Fibroblast of mammary gland (primary cell): ENCODE measurements at places on chromosomes 3 and 15.

DNA sequence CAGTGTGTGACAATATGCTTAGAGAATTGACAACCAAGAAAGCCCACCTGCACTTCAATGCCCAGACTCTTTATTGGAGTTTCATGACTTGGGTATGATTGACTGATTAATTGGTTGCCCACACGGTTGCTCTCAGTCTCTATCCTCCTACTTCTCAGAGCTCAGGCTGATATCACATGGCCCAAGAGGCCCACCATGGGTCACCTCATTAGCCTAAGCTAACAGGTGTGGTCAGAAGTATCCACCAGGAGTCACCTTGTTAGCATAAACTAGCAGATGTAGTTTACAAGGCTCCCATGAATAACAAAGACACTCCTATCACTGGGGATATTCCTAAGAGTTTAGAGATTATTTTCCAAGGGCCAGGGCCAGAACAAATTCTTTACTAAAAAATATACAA, 120.2 kb upstream of the MBNL1 start:
- no peak for DNase-seq

DNA sequence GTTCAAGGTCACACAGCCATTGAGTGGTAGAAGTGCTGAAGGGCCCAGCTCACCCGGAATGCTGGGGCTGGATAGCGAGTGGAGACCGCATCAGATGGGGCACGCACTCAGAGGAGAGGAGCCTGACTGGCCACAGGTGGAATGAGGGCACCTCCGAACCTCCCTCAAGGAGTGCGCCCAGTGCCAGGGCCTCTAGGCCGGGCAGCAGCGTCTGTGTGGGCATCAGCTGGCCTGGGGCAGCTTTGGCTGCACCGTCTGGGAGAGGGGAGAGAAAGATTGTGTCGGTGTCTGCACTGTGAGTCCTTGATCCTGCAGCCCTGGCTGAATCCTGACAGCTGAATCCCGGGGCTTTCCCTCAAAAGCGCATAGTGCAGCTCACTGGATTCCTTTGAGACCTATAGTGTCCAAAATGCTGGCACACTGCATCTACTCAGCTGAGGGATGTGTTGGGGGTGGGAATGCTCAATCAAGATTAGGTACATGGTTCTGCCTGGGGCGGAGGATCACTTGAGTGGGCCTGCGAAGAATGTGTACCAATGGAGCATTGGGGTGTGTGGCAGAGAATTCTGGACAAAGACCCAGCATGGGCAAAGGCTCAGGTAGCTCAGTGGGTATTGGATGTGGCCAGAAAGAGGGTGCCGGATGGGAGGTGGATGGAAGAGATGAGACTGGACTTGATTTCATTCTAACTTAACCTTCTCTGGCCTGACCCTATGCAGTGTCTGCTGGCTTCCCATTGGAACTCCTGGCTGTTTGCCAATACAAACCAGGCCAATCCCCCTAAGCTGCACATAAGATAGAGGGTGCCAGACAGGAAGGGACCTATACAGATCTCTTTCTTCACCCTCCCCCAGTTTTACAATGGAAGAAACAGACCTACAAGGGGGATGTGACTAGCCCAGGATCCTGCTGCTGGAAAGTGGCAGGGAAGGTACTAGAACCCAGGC, 950 bp downstream of the ANKDD1A start:
- DNase-seq = no peak

GRCh38 chr3:51735039-51735438, 28.2 kb downstream of the GRM2 start:
- no peak for DNase-seq

DNA sequence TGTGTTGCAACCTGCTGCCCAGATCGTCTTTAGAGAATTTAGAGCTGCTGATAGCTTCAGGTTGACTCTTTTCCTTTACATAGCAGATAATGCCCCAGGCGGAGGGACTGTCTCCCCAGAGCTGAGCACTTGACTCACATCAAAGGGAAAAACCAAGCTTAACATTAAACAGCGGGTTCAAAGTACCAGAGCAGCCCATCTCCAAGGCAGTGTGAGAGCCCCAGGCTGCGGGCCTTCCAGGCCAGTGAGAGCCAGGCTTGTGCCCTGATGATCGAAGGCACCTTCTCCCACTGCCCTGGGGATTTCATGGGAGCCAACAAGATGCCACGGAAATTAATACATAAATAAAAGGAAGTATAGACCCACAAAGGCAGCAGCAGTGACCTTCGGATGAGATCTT, 275.6 kb downstream of the XXYLT1 start:
- no peak for DNase-seq

- no peak for DNase-seq
Observed at GRCh38 chr3:153640689-153641665, 479.0 kb downstream of the RAP2B start.

DNA sequence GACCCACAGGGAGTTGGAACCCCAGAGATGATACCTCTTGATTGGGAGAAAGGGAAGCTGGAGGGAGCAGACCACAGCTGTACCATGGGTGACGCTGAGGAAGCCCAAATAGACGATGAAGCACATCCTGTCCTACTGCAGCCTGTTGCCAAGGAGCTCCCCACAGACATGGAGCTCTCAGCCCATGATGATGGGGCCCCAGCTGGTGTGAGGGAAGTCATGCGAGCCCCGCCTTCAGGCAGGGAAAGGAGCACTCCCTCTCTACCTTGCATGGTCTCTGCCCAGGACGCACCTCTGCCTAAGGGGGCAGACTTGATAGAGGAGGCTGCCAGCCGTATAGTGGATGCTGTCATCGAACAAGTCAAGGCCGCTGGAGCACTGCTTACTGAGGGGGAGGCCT, 201.1 kb downstream of the AKAP13 start:
- DNase-seq = peak; percentile 28

GRCh38 chr3:15428539-15428938, 1.1 kb downstream of the EAF1 start:
- DNase-seq = peak; percentile 81

DNA sequence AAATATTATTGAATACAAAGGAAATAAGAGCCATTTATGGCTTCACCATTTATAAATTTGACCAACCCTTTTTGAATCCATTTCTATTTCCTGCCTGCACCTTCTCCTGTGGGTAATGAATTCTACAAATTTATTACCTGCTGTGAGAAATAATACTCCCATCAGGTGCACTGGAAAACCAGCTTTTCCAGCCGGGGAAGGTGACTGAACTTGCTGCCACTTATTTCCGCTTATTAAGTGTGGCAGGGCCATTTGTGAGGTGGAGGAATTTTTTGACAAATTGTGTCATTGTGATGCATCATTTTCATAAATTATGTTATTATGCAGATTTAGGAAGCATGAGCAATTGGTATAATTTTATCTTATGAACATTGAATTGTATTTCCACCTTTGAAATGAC, 151.1 kb downstream of the SQOR start:
- DNase-seq = no peak

DNA sequence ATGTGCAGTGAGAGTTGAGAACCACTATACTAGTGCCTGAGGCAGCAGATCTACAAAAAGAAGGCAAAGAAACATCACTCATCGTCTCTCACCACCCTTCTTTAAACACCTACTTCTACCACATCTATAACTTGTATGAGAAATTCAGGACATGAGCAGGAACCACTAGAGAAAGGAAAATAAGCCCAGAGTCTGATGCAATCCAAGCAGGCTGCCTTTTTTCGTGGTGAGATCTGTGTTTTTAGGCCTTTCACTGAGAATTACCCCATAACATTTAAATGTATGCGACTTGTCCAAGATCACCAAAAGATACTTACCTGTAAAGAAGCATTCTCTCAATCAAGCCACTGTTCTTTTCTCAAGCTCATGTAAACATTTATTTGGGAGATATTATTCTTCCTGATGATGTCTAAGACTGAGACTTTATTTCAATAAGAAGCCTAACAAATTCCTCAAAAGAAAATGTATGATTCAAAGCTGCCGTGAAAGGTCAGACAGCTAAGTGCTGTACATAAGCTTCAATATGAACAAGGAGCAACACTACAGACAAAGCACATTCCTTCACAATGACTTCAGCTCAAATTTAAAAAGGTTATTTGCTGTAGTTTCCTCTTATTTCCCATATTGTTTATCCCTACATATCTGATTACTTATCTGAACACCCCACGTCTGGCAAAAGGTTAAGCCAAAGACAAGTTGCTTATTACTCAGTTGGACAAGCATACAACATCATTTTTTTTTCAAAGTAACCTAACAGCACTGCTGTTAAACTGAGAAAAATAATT, 16.5 kb downstream of the SPICE1 start:
- peak; percentile 28 for DNase-seq

- no peak for DNase-seq
Observed at GRCh38 chr3:59935025-59935424, 885.2 kb upstream of the CFAP20DC start.

- DNase-seq = peak; percentile 57
Observed at GRCh38 chr15:60442763-60443162, 36.2 kb downstream of the ICE2 start.

DNA sequence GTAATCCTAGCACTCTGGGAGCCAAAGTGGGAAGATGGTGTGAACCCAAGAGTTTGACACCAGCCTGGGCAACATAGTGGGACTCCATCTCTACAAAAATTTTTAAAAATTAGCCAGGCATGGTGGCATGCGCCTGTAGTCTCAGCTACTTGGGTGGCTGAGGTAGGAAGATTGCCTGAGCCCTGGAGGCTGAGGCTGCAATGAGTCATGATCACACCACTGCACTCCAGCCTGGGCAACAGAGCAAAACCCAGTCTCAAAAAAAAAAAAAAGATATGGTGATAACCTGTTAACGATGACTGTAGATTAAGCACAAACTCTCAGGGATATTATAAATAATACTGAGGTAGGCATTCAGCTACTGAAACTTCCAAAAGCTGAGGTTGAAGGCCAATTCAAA, 107.5 kb downstream of the SLC49A4 start:
- DNase-seq = peak; percentile 8

DNA sequence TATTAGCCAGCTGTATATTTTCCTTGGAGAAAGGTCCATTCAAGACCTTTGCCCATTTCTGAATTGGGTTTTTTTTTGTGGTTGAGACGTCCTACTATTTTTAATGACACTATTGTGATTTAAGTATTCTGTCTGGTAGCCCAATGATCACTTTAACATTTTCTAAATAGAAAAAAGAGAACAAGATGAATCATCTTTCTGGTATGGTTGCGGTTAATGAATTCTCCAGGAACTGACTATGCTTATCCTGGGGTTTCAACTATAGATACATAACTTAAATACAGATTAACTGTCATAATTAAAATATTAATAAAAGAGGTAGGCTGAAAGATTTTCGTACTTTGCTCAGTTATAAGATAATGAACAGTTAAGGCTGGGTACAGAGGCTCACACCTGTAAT, 51.9 kb downstream of the PBRM1 start:
- peak; percentile 24 for DNase-seq

- no peak for DNase-seq
Observed at GRCh38 chr3:157043771-157044170, 116.2 kb downstream of the CCNL1 start.

GRCh38 chr15:70447928-70448698, 315.2 kb downstream of the UACA start:
- no peak for DNase-seq

GRCh38 chr3:138829097-138829496, 5.6 kb downstream of the PIK3CB start:
- no peak for DNase-seq

DNA sequence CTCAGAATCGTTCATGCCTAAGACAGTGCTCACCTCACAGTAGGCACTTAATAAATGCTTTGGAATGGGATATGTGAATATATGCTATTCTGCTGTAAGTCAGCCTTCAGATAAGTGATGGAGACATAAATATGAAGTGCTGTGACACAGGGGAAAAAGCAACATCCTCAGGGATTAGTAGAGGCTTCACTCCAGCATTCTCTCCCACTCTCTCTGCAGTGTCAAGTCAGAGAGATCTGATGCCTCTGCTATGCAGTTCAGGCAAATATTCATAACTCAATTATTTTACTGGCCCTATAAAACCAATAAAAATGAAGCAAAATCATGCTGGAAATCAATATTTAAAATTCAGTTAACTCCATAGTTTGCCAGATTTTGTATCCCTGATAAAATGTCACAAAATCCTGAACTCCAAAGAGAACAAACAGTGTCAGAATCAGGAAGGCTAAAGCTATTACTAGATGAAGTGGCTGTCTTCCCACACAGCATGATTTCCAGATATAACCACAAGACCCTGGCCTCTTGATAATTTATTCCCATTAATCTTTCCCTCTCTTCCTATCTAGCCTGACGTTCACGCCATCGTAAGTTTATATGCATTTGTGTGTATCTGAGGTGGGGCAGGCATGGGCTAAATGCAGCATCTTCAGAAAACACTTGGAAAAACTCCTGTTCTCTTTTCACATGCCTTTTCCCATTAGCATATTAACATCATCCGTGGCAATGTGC, 278.9 kb upstream of the ATP11B start:
- no peak for DNase-seq

DNA sequence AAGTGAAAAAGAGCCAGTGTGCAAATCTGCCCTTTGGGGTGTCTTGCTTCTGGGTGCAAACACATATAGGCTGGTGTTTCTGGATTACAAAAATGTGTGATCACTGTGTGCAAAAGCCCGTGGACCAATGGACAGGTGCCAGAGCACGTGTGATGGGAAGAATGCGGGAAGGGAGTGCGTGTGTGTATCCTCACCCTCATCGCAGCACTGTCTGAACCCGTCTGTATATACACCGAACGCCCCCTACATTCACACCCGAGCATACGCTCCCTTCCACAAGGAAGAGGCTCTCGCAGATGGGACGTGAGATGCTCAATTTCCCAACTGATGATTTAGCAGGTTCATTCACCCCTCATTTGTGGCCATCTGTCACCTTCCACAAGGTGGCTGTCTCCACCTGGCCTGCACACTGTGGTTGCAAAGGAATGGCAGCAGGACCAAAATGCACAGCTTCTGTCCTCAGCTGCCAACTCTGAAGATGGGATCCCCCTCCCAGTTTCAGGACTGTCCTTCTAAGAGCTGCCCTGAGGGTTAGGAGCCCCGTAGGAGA, 19.4 kb upstream of the SLC6A1 start:
- DNase-seq = no peak

GRCh38 chr15:25731411-25731810, 131.7 kb downstream of the ATP10A start:
- no peak for DNase-seq

- DNase-seq = no peak
Observed at GRCh38 chr3:129271674-129272073, 7.0 kb upstream of the HMCES start.

- DNase-seq = no peak
Observed at GRCh38 chr15:33313491-33313890, 2.7 kb downstream of the RYR3 start.

- peak; percentile 21 for DNase-seq
Observed at GRCh38 chr3:181711325-181712135, at the start of gene SOX2. Gene SOX2, plus strand, starts transcription at chr3:181711925. Its CDS starts 436 bp downstream, at chr3:181712361.

DNA sequence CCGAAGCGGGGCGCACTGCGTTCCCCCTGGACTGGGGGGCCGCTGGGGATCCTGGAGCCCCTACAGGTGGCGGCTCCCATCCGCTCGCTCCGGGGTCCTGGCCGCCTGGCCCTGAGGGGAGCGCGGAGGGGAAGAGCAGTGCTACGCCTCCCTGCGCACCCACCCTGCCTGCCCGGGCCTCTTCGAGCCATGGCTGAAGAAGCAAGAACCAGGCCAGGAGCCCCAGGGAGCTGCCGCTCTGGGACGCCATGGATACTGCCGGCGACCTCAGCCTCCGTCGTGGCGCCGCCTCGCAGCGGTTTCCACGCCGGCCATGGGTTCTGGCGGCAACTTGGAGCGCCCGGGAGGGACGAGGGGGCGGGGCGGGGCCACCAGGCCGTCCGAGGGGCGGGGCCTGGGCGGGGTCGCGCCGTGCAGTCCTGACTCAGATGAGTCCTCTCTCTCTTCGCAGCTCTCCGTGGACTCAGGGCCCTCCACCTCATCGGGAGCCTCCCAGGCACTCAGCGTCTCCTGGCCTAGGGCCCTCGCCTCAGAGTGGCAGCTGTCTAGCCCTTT, 50.9 kb downstream of the MYL3 start:
- peak; percentile 50 for DNase-seq
